ENCODE measurements at places on chromosomes 4 and X. TPM values are rescaled to one million over a fixed set of nuclear protein-coding genes. Genes with fewer than 3 reads are reported as not detected.
A peak's percentile ranks its signal among the peaks of the same experiment; 100 is the strongest.

DNA sequence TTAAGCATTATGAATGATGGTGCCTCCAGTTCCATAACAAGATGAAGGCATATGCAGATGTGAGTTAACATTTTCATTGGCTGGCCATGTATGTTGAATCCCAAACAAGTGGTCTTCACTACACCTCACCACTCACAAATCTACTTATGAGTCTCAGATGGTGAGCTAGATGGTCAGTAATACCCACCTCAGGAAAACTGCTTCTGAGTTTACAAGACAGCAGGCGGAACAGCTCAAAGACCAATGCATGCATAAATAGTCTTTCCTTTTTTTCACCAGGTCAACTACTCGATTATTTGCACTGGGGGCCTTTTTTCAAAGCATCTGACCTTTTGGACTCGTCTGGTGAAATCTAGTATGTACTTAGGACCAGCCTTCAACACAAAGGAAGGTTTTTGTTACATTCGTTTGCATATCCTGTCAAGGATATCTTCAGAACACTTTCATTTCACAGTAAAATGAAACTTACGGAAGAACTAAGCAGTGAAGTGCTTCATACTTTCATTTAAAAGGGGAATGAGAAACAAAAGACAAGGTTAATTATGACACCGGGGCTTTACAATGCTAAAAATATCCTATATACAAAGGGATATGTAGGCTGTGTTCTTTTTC, 23.1 kb upstream of the TLR7 start:
- DNase-seq: no peak

GRCh38 chr4:22077571-22077970, 129.0 kb upstream of the KCNIP4 start:
- DNase-seq: no peak

Gene SH3D19
- total RNA-seq: 107 TPM

GRCh38 chr4:169841776-169842175, 84.0 kb upstream of the HPF1 start:
- no peak for DNase-seq

DNA sequence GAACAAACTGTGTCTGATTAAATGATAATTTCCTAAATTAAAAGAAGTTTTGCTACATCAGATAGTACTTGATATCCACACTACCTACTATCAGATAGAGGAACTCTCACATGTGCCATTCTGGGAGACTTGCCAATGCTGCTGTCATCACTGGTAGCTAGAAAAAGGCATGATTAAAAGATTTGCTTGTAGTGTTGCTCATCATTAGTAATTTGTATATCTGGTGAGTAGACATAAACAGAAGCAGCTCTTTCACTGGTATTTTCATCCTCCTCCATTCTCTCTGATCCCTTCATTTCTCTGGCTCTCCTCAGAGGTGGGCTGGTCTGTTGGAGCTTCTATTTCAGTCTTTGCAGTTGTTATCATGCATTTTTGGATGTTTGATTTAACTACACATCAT, 56.0 kb downstream of the SPRY1 start:
- peak; percentile 63 for DNase-seq

Gene TRIM60
- not detected for total RNA-seq

- DNase-seq: no peak
These were observed 80.2 kb downstream of the FGF16 start for GRCh38 chrX:77527233-77528001.

Gene MMRN1
- 35.8 TPM for total RNA-seq

DNA sequence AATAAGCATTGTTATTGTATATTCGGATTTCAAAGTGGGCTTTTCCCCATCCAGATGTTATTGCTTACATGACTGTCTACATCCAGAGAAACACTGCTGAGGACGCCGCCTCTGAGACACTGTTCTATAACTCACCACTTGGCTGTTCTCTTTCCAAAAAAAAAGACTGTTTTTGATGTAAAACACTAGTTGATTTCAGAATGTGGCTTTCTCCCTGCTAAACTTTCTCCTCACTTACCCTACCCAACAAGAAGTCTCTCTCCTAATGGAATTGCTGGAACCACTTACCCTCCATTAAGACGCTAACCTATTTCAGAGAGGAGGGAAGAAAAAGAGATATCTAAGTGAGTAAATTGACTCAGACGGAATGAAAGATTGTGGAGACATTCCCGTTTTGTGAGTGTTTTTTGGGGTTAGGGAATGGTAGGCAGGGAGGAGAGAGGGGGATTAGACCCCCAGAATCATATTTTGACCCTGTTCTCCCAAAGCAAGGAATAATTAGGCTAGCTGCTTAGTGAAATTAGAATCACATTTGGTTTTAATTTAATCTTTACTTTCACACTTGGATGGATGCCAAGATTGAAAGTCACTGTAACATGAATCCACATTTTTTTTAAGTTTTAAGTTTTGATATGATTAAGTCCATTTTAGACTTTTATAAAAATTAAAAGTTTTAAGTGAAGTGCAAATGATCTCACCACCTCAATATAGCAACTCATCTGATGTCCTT, 174.9 kb downstream of the CHIC2 start:
- DNase-seq: no peak

DNA sequence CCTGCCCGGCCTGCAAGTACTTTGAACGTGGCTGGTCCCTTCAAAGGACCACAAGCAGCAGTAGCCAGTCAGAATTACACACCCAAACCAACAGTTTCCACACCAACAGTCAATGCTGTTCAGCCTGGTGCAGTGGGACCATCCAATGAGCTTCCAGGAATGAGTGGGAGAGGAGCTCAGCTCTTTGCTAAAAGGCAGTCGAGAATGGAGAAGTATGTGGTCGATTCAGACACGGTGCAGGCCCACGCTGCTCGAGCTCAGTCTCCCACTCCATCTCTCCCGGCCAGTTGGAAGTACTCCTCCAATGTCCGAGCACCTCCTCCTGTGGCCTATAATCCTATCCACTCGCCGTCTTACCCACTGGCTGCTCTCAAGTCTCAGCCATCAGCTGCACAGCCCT, 104.4 kb upstream of the MYOZ2 start:
- DNase-seq: no peak

DNA sequence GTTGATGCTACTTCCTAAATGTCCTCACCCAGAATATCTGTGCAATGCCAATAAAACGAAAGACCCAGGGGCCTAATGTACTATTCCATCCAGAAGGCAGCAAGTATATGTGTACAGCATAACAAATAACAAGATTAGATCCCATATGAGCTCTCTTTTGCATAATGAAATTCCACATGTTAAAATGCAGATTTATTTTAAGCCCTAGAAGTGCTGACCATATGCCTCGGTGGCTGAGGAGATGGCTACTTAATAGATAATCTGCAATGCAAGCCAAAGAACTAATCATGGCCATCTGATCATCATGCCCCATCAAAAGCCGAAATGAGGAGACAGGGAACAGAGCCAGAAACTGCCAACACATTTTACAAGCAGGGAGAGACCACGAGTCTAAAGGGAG, 293.5 kb downstream of the KCNIP4 start:
- DNase-seq: no peak

DNA sequence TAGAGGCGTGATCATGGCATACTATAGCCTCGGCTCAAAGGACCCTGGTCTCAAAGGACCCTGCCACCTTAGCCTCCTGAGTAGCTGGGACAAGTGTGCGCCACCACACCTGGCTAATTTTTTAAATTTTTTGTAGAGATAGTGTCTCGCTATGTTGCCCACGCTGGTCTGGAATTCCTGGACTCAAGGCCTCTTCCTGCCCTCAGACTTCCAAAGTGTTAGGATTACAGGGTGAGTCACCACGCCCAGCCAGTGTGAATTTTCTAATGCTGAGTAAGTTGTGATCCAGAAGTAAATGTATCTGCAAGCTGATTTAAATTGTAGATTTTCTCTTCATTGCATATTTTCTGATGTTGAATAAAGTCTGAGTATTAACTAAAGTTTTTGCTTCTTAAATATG, 2.6 kb upstream of the ZNF674 start:
- DNase-seq: no peak

Gene WDR17
- total RNA-seq: 1.2 TPM

DNA sequence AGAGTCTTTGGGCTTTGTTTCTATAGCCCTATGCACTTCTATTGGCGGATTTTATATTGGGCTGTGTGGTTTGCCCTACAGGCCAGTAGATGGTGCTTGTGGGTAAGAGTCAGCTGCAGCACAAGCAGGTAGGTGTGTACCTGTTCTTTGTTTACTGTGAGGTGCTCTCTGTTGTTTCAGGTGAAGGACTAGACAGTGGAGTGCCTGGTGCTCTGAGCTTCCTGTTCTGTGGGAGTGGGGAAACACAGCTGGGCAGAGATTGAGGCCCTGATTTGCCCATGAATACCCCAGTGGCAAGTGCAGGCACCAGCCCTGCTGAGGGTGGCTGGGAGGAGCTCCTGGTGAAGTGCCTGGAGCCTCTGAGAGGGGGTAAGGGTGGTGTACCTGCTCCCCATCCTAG, 26.3 kb upstream of the UCP1 start:
- no peak for DNase-seq

DNA sequence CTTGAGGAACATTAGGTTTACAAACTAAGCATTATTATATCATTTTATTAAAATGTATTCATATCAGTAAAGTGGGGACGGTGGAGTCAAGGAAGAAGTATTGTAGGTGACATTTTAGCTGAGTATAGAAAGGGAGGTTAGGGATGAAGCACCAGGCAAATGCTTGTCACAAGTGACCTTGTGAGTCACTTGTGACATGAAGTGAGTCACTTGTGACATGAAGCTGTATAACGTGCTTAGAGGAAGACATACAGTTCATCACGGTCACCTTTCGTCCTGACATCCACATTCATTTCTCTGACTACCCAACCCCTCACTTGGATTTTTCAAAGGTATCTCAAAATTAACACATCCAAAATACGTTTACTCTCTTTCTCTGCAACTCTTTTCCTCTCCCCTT, 1034.8 kb downstream of the DMD start:
- no peak for DNase-seq

Gene HOPX
- 7.8 TPM for total RNA-seq

Gene MAMLD1
- 0.56 TPM for total RNA-seq

GRCh38 chr4:70743731-70744130, 22.0 kb downstream of the RUFY3 start:
- DNase-seq: no peak

DNA sequence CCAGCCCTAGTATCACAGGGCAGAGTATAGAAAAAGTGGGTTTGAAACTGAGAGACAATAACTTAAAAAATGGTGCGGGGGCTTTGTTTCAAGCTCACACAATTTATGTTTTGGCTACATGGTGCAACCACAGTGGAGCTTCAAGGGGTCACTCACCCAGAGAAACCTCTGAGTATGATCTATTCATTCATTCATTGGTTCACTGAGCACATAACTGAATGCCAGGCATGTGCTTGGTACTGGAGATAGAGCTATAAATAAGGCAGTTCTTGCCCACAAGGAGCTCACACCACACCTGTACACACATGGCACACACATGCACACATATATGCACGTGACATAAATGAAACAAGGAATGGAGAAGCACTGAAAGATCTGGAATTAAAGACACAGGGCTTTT, 171.4 kb downstream of the NHS start:
- DNase-seq: no peak

Gene SLITRK4
- 8.1 TPM for total RNA-seq

Gene OPHN1
- total RNA-seq: 4.3 TPM

DNA sequence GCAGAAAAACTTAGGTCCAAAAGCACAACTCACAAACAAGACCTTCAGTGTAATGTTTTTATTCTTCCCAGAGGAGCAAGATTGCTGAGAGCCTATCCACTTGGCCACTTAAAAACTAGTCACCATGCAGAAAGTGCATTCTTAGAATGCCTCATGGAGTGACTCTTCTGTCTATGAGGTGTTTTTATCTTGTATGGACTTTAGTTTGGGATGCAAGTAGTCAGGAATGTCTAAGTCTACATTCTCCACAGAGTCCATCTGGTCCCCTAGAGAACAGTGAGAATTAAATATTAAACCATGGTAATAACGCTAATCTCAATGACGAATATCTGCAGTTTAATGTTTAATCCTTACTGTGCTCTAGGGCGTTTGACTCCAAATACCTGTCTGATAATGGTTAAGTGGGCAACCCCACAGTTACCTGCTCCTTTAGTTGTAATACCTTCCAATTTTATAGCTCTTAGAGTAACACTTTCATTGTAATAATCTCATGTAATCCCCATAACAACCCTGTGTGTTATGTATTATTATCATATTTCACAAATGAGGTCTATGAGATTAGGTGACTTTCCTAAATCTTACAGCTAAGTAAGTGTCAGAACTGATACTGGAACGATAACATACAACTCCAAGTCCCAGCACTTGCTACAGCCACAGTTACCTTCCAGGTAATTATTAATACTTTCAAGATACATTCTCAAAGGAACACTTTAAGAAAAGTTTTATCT, 235.6 kb upstream of the JADE1 start:
- DNase-seq: no peak

- DNase-seq: no peak
These were observed 57.8 kb upstream of the HCCS start for GRCh38 chrX:11053351-11053750.

DNA sequence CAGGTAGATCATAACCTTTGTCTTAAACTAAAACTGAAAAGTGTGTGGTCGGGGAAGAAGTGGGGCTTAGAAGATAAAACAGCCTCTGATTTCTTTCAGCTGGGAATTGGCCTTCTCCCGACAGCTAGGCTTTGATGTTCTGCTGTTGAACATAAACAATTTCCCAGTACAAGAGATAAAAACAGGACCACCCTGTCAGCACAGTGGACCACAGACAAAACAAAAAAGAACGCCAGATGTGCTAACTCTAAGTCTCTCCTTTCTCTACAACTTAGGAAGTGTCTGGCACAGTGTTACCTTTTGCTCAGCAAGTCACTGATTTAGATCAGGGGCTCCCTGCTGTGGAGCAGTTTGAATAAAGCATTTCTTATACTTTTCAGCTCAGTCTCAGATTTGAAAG, 87.5 kb upstream of the UXT start:
- DNase-seq: no peak

DNA sequence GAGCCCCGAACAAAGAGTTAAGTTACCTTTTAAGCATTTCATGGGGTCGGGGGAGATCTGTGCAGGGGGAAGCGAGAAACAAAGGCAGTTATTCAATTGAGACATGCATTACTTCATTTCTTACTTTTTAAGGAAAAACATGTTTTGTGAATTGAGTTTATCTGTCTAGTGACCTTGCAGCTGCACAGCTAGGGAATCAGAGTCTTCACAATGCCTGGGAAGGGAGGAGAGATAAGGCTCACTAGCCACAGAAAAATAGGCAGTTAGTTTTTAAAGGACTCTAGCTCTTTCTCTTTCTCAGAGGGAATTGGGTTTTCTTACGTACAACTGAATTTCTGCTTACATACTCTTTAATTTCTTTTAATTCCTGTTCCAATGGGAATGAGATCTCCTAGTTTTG, 26.2 kb upstream of the ZBTB33 start:
- DNase-seq: no peak

- DNase-seq: no peak
These were observed 32.4 kb downstream of the PPM1K start for GRCh38 chr4:88251924-88252323.

Gene UGT2B17
- not detected for total RNA-seq

GRCh38 chr4:52196606-52197130, 145.6 kb downstream of the SPATA18 start:
- no peak for DNase-seq

- no peak for DNase-seq
These were observed 25.6 kb downstream of the CD99L2 start for GRCh38 chrX:150872773-150873336.

- DNase-seq: no peak
These were observed 74.9 kb downstream of the CRLF2 start for GRCh38 chrX:1137531-1137930.
